Activated gamma-delta T cell treated with Interleukin-2 at 50 U/mL for 16 hours (primary cell): ENCODE measurements at places on chromosomes 7 and 10.

DNA sequence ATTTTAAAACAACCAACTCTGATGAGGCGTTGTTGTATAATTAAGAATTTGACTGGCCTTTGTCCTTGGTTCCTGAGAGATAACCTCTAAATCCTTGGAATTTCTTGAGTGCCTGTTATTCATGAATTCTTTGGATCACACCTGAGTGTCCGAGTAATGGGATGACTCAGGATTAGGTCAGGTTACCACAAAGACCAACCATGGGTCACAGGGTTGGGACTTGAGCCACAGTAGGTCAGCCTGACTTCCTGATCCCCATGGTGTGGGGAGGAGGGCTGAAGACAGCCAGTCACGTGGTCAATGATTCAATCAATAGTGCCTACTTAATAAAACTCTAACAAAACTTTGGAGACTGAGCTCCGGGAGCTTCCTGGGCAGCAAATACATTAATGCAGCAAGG lies 192.5 kb downstream of the GFRA1 start:
- no peak for DNase-seq

- DNase-seq, result no peak
Measured at GRCh38 chr7:24290004-24290641, 6.1 kb downstream of the NPY start.

GRCh38 chr7:22332461-22332870 lies 24.5 kb downstream of the RAPGEF5 start:
- no peak for DNase-seq

- DNase-seq, result no peak
Measured at GRCh38 chr10:49191349-49191748, 3.2 kb upstream of the TMEM273 start.

- DNase-seq, result no peak
Measured at GRCh38 chr10:93071674-93072224, 1.9 kb upstream of the CYP26A1 start.

DNA sequence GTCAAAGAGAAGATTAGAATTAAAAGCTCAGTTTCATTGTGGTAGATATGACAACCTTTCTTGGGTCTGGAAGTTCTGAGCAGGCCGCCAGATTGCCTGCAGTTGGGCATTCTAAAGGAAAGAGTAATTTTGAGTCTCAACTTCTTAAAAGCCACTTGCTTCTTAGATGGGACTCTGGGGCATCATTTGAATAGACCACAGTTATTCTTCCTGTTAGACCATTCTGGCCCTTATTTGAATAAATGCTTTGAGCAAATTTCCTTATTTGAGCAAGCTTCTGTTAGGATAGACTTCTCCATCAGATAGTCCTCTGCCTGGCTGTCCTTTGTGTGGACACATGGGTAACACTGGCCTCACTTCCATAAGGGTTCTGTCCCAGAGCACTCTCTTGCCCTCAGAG lies 40.2 kb downstream of the SND1 start:
- no peak for DNase-seq

DNA sequence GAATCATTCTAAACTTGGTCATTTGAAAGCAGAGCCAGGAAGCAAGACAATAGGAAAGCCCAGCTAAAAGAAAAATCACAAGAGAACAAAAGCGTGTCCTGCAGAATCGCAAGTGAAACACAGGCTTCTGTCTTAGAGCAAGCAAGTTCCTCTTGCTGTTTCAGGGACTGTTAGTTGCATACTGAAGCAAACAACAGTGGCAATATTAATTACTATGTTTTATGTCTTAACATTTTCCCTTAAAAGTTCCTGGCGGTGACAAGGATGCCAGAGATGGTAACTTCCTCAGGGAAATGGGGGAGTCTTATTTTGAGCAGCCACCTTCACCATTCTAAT lies 217.1 kb downstream of the GFRA1 start:
- DNase-seq, result no peak

- DNase-seq, result no peak
Measured at GRCh38 chr7:11988186-11988585, 156.2 kb upstream of the THSD7A start.

- DNase-seq, result no peak
Measured at GRCh38 chr7:145327646-145328045, 491.8 kb upstream of the TPK1 start.

DNA sequence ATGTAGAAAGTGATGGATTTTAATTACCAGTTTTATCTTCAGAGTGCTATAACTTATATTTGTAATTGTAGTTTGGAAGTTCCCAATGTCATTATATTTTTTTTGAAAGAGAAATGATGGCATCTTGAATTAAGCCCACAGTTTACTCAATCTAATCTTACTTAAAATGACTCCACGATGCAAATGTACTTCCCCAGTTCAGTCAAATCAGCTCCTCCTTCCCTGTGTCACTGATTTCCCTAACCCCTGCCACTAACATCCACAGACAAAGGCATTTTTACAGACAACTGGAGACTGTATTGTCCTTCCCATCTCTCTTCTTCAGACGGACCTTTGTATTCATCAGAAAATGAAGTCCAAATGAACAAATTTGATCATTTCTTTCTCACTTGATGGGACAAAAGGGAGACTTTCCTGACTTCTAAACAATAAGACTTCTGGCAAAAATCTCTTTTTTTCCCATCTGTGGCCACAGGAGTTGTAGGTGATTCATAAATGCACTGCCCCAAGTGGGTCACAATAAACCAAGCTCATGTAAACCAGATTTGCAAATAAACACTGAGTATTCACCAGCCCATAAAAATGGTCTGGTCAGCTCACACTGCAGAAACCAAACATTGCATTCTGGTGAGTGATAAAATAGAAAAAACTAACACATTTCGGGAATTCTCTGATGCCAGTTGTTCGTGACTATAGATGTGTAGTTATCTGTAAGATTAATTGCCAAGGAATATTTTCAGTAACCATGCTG lies 162.9 kb downstream of the FANK1 start:
- no peak for DNase-seq

- no peak for DNase-seq
Measured at GRCh38 chr7:151313857-151314256, 27.8 kb upstream of the NUB1 start.

DNA sequence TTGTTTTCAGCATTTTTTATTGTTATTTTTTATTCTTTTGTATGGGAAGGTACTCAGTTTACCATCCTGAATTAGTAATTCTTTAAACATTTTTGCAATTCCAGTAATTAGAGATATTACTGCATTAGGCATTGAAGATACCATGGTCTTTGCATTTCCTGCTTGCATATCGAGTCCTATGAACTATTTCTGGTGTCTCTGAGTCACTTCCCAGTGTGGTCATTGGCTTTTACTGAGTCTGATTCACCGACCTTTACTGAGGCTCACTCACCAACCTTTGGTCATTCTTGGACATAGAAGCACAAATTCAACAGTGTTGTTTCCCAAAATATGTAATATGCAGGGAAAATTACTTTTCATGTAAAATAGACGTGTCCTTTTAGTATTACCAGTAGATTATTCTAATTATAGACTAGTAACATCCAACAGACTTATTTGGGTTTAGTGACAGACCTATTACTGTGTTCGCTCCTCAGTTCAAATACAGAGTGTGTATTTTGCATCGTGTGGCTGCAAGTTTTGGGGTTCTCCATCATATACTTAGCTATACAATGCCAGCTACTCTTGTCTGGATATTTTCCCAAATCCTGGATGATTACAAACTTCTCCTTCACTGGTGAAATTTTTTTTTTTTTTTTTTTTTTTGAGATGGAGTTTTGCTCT lies 180.7 kb upstream of the PRSS1 start:
- DNase-seq, result no peak

DNA sequence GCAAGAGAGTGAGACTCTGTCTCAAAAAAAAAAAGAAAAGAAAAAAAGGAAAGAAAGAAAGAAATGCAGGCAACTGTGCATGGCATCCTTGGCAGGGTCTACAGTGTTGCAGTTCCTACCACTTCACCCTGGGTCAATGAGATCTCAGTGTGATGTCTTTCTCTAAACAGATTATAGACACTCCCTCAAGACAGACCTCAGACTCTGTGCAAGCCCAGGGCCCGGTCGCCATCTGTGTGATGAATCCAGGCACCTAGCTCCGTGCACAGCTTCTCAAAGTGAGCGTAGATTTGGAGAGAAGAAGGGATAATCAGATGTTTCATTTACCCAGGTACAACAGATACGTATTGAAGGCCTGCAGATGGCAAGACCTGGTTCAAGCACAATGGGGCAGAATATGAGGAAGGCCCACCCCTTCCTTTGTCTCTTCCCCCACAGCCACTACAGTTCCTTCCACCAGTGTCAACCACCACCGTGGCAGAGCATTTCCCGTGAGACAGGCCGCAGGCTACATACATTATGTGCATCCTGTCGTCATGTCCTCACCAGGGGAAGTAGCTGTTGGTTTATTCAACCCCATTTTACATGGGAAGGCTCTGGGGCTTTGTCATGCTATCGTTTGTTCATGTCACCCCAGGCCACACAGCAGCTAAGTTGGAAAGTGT lies 471.7 kb upstream of the GALNT17 start:
- DNase-seq, result peak; percentile 63

DNA sequence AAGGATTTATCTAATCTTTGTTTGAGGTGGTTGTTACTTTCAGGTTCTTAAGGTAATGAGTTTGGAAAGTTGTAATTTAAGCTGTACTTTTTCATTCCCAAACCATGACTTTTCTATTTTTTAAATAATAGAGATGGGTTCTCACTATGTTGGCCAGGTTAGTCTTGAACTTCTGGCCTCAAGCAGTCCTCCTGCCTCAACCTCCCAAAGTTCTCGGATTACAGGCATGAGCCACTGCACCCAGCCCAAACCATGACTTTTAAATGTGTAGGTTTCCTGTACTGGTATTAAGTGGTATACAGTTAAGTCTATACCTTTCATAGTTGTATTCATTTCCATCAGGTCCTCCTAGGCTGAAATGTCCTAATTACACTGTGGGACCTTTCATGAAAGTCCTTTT lies 10.4 kb downstream of the INPP5F start:
- no peak for DNase-seq

- no peak for DNase-seq
Measured at GRCh38 chr10:125639846-125640245, 43.1 kb downstream of the TEX36 start.

GRCh38 chr7:91630581-91631380 lies 249.7 kb downstream of the MTERF1 start:
- DNase-seq, result no peak
